ENCODE measurements at places on chromosomes 6 and 20. TPM values are rescaled to one million over a fixed set of nuclear protein-coding genes. Genes with fewer than 3 reads are reported as not detected.
A peak's percentile ranks its signal among the peaks of the same experiment; 100 is the strongest.

- ATAC-seq, result no peak
Measured at GRCh38 chr20:37781626-37782025, 87.8 kb downstream of the CTNNBL1 start.

- ATAC-seq, result no peak
Measured at GRCh38 chr6:99216959-99217358, 132.5 kb downstream of the FAXC start.

DNA sequence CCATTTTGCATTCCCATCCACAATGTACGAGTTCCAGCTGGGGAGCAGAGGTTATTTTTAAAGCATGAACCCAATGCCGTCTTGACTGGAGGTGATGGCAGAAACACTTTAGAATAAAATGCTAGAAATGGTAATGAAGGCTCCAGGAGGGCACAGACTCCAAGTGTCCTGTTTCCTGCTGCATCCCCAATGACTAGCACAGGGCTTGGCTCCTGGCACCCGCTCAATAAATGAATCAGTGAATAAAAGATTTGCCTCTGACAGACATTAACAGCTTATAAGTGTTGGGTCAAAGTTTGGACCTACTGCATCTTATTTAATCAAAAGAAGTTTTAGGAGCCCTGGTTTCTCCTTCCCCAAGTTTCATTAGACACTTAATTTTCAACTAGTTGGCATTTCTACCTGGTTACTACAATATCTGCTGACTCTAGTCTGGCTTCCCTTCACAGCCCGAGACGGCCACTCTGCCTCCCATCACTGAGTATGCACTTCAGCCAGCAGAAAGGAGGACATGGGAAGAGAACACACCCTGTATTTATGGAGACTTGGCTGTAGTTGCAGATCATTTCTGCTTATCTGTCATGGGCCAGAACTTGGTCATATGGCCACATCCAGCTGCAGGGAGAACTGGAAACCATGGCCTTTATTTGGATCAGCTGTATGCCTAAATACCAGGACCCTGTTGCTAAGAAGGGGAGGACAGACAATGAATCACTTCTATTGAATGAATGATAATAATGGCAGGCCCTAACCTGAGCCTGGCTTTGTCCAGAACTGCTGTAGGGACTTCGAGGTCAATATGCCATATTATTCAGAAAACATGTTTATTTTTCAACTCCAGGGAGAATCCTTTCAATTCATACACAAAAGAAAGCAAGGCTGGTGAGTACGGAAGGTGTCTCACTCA, 63.1 kb downstream of the TTI1 start:
- no peak for ATAC-seq

GRCh38 chr6:20769631-20770030, 235.4 kb downstream of the CDKAL1 start:
- ATAC-seq, result no peak

GRCh38 chr6:149448821-149449453, 35.9 kb downstream of the ZC3H12D start:
- ATAC-seq, result no peak

DNA sequence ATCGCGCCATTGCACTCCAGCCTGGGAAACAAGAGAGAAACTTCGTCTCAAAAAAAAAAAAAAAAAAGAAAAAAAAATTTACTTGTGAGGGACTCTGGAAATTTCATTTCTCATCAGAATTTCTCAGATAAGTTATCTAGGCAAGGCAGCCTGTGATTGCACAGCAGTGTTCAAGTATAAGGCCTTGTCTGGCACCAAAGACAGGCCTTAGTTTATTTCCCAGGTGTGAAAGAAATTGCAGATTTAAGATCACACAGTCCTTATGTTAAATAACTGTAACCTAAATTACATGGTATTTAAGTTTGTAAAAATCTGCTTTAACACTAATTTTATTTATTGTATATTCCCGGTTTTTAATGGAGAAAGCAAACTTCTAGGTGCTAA, 34.8 kb downstream of the HFE start:
- no peak for ATAC-seq

GRCh38 chr6:113690281-113691259, 166.6 kb upstream of the MARCKS start:
- no peak for ATAC-seq

DNA sequence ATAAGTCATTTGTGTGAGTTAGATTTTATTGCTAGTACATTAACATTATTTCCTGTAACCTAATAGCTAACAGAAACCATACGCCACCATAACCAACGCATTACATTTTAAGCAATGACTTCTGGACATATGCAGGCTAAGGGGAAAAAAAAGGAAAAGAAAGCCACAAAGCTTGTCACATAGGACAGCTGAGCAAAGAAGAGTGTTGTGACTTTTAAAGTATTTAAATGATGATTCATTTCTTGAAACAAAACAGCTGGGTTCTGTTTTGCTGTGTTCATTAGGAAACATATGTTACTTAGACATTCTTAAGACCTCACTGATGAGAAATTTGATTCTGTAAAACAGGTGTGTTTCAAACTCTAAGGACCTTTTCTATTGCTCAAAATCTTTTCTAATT, 171.4 kb downstream of the COL9A1 start:
- no peak for ATAC-seq

DNA sequence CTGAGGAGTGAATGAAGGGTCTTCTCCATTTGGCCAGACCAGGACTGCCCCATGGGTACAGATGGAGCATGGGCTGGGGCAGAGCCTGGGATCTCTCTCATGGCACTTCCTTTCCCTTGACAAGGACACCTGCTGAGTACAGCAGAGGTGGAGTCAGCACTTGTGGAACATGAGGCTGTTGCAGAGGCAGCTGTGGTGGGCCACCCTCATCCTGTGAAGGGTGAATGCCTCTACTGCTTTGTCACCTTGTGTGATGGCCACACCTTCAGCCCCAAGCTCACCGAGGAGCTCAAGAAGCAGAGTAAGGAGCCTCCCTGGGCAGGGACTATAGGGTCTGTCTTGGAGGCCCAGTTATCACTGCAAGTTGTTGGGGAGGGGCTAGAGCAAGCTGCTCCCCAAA, 29.6 kb downstream of the GSS start:
- no peak for ATAC-seq

DNA sequence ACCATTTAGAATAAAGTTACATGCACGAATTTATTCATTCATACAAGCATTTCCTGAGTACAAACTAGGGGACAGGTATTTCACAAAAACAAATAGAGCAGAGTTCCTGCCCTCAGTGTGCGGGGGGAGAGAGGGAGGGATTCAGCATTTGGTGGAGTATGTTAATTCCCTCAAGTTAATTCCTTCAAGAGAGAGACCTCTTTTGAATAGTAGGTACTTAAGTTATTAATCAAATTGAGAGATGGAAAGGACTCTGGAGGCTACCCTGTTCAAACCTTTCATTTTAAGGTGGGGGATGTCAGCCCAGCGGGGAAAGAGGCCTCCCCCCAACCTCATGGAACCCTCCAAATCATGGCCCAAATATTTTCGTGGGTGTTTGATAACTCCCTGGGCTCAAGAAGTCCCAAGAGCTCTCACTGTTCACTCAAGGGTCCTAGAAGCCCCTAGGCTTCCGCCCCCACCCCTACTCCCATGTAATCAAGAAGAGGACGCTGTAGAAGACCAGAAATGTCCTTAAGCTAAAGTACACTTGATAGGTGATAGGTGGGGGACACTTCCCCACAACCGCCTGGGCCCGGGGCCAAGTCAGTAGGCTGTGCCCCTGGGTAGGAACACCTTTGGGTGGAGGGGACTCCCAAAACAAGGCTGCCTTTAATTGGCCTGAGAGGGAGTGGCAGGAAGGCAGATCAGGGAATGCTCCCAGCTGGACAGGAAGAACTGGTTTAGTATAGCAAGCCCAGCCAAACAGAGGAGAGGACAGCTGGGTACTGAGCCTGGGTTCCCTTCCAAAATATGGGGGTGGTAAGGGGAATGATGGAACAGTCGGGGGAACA, 2.9 kb downstream of the SDC4 start:
- ATAC-seq, result no peak

GRCh38 chr6:128259029-128259724, 261.2 kb downstream of the PTPRK start:
- no peak for ATAC-seq

- ATAC-seq, result no peak
Measured at GRCh38 chr20:5737966-5738365, 12.2 kb upstream of the SHLD1 start.

DNA sequence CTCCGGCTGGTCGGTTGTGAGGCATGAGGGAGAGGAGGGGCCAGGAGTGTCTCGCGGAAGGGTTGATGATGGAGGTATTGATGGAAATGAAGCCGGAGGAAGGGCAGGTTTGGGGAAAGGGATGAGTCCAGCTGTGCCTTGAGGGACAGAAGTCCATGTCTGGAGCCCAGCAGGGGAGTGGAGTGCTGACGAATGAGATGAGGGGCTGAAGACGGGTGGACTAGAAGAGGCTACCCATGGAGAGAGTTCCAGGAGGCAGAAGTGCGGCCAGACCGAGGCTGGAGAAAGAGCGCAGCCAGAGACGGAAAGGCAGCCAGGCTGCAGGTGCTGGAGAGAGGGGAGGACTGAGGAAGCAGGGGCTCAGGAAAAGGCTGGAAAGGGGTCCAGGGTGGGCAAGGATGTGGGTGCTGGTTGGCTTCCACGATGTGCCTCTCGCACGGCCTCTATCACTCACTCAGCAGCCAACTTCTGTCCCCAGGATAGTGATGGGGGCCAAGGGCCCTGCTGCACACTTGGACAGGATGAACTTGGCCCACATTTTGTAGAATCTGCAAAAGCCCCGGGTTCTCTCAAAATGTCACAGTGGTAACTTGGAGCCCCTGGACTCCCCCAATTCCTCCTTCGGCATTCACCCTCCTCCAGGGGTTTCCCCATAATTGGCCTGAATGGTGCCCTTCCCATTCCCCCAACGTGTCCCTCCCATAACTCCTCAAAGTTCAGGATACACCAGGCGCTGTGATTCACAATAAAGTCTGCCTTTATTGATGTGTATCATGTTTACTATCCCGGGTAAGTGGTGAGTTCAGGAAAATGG, 627 bp upstream of the EIF6 start:
- peak; percentile 1 for ATAC-seq

GRCh38 chr20:19973961-19974629, 43.1 kb upstream of the NAA20 start:
- ATAC-seq, result peak; percentile 52

DNA sequence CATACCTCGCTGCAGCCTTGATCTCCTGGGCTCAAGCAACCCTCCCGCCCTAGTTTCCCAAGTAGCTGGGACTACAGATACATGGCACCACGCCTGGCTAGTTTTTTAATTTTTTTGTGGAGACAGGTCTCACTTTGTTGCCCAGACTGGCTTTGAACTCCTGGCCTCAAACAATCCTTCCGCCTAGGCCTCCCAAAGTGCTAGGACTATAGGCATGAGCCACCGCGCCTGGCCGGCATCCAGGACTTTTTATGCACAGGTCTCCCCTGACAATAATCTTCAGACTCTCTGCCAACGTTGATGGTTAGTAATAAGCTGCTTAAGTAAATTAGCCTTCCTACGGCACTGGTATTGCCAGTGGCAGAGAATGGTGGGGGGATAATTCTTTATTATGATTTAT, 110.5 kb upstream of the MTHFD1L start:
- ATAC-seq, result no peak

- ATAC-seq, result no peak
Measured at GRCh38 chr6:151284012-151284411, 44.2 kb downstream of the AKAP12 start.

DNA sequence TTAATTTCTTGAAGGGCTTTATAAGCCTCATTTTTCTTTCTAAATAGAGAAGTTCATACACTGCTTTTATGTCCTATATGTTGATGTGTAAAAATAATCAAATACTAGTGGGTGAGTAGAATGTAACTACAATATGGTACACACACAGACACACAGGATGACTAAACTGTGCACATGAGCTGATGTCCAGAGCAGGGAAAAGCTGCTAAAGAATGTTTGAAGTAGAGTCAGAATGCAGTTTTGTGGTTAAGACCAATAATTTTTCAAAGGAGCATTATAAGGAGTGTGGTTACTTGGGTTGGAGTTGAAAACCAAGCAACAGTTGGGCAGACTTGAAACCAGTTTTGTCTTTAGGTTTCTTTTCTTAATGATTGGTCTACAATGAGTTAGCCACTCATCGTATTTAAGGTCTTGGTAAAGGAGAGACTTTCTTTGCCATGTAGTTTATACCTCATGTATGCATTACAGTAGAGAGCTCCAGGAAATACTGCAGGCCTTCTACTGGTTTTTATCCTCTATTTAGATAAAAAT, 196.6 kb downstream of the ESR1 start:
- no peak for ATAC-seq

GRCh38 chr6:34914358-34914757, 25.3 kb downstream of the ANKS1A start:
- no peak for ATAC-seq

Gene TMEM63B
- 20.5 TPM for total RNA-seq

Gene TRIM27
- 36.5 TPM for total RNA-seq

Gene PI16
- total RNA-seq, result 21.6 TPM

Gene C6orf52
- total RNA-seq, result not detected

All from gastroesophageal sphincter (tissue), 4 donors.